ENCODE measurements at places on chromosomes 7 and 10.

DNA sequence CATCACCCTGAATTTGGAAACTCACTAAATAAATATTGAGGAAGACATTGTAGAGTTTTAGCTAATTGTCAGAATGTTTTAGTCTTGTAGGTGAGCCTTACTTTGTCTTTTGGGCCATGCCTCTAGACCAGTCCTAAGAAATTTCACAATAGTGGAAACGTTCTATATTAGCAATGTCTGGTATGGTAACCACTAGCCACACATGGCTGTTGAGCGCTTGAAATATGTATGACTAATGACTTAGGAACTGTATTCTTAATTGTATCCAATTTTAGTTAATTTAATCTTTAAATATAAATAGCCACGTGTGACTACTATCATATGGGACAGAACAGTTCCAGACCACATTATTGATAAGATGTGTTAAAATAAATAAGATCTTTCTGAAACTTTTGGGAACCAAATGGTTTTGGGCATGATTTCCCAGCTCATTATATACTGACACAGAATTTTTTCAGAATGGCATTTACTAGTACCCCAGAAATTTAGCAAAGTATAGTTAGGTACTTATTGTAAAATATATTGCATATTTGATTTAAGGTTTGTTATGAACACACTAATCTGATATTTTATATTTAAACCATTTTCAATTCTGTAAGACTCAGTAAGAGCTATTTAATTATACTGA is 95.0 kb downstream of the VPS50 start:
- DNase-seq, result no peak

DNA sequence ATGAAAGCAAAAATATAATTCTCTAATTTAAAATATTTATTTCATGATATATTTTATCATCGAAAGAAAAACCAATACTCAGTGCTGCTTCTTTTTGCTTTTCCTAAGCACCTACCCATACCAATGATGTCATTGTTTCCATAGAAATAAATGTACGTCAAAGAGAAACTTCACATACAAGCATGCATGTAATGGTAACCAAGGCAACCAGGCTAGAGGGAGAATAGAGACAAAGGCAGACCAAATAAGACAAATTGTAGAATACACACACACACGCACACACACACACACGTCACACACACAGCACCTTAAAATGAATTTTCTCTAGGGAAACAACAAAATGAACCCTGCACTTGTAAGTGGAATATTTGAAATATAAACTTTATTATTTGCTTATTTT is 75.5 kb downstream of the MACC1 start:
- no peak for DNase-seq

DNA sequence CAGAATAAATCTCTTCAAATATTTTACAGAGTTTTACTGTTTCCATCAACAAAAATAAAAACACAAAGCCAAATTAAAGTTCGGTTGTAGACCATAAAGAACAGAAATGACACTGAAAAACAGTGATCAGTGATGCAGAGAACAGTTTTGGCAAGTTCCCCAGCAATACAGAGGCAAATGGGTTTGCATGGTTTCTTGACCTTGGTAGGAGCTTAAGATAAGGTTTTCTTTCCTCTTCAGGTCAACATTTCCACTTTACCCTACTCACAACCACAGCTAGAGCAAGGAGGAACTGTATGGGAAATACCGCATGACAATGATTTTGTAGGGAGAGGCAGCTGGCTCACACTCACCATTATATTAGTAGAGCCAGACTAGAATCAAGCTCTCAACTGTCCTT is 199.5 kb downstream of the SH2D4B start:
- no peak for DNase-seq

DNA sequence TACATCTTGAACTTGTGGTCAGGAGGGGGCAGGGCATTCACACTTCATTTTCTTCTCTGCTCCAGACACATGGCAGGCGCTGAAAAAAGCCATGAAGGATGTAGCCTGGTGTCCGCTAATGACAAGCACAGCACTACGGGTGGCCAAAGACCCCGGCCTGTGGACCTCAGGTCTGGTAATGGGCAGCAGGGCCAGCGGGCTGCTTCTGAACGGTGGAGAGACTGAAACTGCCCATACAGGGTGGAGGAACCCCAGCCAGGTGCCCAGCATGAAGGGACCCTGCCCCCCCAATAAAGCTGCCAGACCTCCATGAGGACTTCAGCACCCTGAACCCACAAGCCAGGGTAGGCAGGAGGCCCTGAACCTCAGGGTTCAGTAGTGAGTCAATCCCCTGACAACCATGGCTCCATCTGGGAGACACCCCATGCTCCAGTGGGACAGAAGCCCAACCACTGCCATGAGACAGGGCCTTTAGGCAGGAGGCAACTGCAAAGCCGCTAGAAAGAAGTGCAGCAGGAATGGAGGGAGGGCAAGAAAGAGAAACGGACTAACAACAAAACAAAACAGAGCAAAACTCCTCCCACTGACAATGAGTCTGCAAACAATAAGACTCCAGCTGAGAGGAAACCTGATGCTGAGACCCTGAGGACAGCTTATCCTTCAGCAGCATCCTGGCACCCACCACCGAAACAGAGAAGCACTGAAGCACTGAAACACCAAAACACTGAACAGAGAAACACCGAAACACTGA is 140.2 kb upstream of the PPP2R2D start:
- no peak for DNase-seq

- no peak for DNase-seq
Observed at GRCh38 chr7:127699853-127700252, 47.9 kb downstream of the SND1 start.

GRCh38 chr7:44811093-44811492 is 14.6 kb downstream of the PPIA start:
- DNase-seq, result no peak

GRCh38 chr7:67406976-67407375 is 410.3 kb downstream of the TYW1 start:
- no peak for DNase-seq

GRCh38 chr10:87505366-87506111 is 846 bp downstream of the MINPP1 start:
- DNase-seq, result peak; percentile 54

GRCh38 chr10:38032886-38033285 is 22.4 kb downstream of the ZNF33A start:
- no peak for DNase-seq

DNA sequence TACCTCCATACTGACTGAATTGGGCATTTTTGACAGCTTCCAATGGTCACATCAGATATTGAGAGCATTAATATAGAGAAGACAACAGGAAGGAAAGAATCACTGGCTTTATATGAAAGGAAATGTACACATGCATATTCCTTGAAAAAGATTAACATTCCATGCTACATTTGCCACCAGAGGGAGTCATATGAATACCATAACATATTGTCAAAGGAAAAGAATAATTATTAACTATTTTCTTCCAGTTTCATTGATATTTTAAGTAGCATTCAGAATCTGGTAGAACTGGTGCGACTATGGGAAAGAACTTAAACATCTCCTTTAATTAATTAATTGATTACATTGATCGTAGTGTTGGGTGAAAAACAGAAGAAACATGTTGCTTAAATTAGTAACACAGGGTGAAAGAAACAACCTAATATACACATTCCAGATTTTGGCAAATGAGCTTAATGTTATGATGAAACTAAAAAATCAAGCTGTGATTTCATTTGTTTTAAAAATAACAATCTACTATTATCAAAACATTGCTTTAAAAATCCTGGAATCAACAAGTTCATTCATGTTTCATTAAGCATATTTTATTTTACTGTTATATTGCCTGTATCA is 71.5 kb downstream of the GPR85 start:
- DNase-seq, result no peak

- DNase-seq, result no peak
Observed at GRCh38 chr7:92944633-92945032, 108.3 kb upstream of the CDK6 start.

GRCh38 chr10:92689663-92690210 is at the start of gene HHEX:
TSS of gene HHEX (plus strand) at chr10:92689955. CDS start at chr10:92689987, 32 bp downstream.
- peak; percentile 26 for DNase-seq

- DNase-seq, result no peak
Observed at GRCh38 chr7:132837529-132837928, 244.4 kb downstream of the CHCHD3 start.

DNA sequence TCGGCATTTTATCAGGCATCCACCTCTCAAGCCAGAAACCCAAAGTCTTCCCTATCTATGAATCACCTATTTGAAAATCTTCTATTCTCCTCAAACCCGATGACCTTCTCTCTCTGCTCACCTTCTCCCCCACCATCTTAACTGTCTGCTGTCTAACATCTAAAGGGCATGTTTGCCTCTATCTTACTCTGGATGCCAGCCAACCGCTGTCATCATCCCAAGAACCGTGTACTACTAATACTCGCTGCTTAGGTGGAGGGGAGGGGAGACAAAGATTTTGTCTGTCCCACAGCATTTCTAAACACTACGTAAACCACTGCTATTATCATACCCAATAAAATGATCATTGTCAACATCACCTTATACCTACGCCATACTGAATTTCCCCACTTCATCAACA is 29.5 kb downstream of the PAXIP1 start:
- DNase-seq, result no peak

DNA sequence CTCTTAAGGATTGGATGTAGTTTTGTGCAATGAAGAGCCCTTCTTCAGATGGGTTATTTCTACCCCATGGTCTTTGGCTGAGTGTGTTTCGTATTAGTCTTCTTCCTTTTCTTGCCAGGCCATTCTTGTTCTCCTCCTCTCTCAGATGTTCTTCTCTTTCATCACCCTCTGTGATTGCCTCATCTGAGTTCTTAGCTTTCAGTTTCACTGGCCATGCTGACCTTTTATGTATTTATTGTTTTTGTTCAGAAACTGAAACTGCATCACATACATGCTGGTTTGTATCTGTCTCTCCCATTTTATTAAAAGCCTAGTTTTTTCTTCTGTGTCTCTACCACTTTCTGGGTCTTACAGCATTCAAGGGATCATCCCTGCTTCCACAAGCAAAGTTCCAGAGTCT is 21.7 kb upstream of the PCGF5 start:
- DNase-seq, result no peak

DNA sequence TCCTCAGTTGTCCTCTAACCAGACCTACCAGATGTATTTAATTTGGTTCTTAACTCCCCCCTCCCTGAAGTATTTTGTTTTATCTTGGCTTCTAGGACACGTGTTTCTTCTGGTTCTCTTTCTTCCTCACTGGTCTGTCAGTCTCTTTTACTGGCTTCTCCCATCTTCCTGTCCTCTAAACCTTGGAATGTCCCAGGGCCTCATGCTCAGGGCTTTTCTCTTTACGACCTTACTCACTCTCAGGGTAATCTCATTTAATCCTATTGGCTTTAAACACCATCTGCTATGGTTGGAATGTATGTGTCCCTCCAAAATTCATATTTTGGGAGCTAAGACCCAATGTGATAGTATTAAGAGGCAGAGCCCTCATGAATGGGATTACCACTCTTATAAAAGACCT is 418.2 kb upstream of the PODXL start:
- no peak for DNase-seq

DNA sequence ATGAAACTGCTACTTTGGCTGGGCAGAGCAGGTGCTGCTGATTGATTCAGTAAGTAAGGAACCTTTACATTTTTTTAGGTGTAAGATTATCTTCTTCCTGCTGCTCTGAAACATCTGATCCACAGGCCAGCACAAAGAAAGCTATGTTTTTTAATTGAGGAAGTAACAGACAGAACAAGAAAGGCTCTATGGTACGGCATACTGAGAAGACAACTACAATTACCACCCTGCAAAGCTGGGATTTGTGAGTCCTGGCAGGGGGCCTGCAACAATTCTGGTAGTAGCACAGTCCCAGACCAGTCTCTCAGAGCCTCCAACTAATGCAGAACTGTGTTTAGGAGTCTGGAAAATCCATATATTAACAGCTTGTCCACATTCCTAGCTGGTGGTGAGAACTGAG is 103.0 kb upstream of the LRRTM3 start:
- DNase-seq, result no peak

DNA sequence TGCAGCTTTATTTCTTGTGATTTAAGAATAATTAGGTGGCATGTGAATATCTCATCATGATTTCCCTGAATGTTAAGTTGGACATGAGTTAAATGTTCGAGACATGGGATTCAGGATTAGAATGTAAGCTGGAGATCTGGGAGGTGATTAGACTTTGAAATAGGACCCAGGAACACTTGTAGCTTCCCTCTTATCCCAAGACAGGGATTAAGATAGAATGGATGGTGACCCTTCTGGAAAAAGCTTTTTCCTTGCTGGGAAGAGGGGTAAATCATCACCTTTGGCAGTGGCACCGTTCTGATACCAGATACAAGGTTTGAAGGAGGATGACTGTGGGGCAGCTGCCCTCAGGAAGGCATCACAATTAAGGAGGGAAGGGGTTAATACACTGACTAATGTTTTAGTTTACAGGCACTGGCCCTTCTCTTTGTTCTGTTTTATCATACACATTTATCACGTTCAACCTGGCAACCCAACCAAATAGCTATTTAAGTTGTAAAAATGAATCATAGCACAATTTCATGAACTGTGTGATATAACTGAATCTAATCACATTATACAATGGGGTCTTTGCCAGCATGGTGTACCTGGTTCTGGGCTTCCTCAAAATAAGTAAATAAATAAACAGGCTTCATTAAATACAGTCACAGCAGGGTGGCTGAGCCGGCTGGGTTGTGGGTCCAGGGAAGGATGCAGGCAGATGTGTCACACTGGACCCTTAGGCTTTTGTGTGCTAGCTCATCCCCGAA is 212.7 kb downstream of the LRMDA start:
- DNase-seq, result no peak

GRCh38 chr10:131174651-131175540 is 136.6 kb downstream of the TCERG1L start:
- no peak for DNase-seq

GRCh38 chr7:22694597-22695207 is 32.3 kb upstream of the IL6 start:
- no peak for DNase-seq

GRCh38 chr7:74293577-74293908 is 4.3 kb downstream of the CLIP2 start:
- no peak for DNase-seq

DNA sequence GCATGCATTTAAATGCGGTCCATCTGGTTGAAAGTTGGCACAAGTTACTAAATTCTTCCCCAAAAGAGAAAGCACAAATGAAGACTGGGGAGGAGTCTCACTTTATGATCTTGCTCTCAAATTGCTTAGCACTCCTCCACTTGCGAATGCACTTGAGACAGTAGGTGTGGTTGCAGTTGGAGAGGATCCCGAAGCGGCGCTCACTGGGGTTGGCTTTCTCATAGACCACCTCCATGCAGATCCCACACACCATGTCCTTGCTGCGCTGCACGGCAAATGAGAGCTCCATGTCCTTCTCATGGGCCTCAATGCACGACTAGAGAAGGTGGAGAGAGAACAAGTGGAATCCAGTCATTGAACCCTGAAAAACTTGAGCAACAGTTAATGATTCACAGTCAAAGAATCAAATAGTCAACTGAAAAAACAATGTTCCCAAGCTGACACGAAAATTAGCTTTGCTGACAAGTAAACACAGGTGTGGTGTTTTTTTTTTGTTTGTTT is 22.7 kb downstream of the MKRN1 start:
- DNase-seq, result no peak

GRCh38 chr7:39609113-39609934 is 14.0 kb upstream of the RALA start:
- peak; percentile 22 for DNase-seq

GRCh38 chr7:2493205-2494164 is 17.3 kb upstream of the GRIFIN start:
- DNase-seq, result no peak

Measured in activated naive CD4-positive, alpha-beta T cell treated with anti-CD3 and anti-CD28 coated beads, Interleukin-2, amount 50 U/mL, for 16 hours (primary cell).